ENCODE measurements at places on chromosomes 11 and 22.
A peak's percentile ranks its signal among the peaks of the same experiment; 100 is the strongest.

- no peak for DNase-seq
These were observed 57.5 kb upstream of the LYVE1 start for GRCh38 chr11:10625982-10626311.

DNA sequence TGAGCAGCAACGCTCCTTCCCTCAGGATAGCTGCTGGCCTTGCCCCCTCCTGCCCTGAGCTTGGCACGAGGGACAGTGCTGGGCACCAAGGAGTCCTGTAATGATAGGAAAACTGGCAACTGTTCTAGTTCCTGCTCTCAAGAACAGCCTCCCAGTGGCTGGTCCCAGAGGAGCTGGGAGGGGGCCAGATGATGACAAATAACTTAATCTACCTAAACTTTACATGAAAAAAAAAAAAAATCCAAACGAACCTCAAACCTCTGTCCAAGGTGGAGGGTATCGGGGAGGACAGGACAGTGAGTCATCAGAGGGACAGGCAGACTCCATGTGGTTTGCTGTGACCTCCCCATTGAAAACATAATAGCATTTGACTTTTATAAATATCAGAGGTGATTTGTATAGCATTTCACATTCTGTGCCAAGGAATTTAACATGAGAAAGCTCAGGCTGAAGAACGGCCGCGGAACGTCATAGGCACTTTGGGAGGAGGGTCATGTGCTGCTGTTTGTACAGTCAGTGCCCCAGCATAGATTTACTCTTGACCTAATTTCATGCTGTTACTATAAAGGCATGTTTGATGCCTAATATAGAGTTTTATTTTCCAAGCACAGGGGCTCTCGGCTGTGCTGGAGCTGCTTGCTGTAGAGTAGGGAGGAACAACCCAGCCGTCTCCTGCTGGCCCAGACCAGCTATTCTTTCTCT, 98.2 kb upstream of the NNMT start:
- DNase-seq = no peak

DNA sequence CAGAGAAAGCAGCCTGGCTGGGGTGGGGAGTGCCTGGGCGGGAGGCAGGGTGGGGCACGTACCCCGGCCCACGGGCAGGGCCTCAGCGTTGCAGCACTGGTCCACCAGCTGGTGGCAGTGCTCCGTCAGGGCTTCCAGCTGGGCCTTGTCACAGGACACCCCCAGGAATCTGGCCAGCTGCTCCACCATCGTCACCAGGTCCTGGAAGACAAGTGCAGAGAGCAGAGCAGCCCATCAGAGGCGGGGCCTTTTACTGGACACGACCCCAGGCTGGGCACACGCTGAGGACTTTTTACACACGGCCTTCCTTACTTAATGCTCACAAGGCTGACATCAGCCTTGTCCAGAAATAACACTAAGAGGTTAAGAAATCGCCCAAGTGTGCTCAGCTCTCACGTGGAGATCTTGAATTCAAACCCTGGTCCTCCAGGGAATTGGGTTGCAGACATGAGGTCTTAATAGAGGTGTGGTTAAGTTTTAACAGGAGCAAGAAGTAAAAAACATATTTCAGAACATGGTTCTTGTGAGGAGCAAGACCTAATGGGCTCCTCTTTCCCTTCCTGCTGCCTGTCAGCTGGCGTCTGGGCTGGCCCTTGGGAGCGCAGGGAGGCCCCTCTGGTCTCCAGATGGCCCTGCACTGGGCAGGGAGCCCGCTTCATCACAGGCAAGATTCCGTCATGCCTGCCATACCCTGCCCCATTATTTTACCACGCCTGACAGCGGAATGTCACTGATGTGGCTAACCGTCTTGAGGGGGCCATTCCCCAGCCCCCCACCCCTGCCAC, 17.1 kb upstream of the EFCAB6 start:
- DNase-seq = peak; percentile 5

GRCh38 chr11:103170865-103171264, 61.6 kb downstream of the DYNC2H1 start:
- DNase-seq = no peak

DNA sequence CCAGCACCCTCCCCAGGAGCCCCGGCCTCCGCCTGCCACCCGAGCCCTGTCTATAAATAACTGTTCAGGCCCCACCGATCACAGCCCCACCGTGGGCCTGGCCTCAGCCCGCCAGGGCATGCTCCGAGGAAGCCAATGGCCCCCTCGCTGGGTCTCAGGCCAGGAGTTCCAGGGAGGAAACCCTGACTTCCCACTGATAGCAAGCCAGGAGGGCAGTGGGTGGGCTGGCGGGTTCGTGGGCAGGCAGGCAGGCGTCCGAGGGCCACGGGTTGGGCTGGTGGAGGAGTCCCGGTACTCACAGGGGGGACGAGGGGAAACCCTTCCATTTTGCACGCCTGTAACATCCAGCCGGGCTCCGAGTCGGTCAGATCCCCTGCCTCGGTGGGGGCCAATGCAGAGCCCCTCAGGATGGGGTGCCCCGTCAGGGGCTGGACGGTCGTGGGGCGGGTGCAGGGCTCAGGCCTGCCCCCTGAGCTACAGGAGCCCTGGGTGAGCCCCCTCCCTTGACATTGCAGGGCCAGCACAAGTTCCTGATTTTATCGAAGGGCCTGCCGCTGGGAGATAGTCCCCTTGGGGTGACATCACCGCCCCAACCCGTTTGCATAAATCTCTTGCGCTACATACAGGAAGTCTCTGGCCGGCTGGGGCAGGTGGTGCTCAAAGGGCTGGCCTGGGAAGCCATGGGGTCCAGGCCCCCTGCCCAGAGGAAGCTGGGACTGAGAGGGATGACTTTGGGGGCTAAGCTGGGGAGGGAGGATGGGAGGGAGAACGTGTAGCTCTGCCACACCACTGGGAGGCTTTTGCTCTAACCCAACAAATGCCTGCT, at the start of gene SPI1:
Gene SPI1 (minus strand): TSS at position 538 of the 826 bp plus-strand sequence. CDS start 194 bp downstream, at position 344.
- DNase-seq = no peak

GRCh38 chr22:43256976-43257545, 70.1 kb upstream of the TTLL12 start:
- DNase-seq = no peak

- DNase-seq = no peak
These were observed 9.6 kb downstream of the ACO2 start for GRCh38 chr22:41478473-41478872.

DNA sequence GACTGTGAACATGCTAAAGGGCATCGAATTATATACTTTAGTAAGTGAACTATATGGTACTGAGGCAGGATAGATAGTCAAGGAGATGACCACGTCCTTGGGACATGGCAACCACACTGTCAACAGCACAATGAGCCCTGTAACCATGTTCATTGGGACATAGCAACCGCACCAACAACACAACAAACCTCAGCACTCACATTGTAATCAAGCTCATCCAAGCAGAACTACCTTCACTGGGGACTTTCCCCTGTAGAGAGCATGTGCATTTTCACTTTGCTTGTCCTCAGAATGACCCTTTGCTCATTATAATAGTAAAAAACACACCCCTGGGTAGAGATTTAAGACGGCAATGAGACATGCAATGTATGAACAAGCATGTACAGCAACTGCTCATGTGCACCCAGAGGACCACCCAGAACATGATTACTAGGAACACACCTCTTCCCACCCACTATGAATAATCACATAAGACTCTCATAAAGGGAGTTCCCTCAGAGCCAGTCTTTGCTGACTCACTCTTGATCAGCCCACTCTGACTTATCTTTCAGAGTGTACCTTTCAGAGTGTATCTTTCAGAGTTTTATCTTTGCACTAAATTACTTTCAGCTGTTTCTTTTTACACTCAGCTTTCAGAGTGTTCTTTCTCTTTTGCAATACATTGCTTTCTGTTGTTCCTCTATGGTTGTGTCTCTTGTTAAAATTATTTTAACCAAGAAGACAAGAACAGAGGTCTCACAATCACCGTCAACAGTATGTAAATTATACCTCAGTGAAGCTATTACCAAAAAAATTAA, 4.1 kb upstream of the PLAAT2 start:
- DNase-seq = no peak

Data from NCI-H524 treated with DMSO at 0.1 percent for 48 hours (cell line).